ENCODE measurements at places on chromosomes 7 and 10.

DNA sequence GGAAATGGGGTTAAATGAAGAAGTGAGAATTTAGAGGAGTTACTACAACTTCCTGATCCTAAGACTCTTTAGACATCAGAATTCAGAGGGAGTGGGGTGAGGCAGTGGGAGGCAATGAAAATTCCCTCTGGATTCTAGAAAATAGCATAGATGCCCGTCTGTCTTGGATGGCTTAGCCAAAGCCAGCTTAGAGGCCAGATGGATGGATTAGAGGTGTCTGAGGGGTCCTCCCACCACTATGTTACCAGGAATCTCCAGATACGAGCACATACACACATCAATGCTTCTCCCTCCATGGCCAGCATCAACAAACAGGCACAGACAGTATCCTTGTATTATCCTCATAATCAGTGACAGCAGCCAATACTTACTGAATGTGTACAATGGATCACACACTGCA lies 418.1 kb downstream of the PLXNA4 start:
- no peak for DNase-seq

GRCh38 chr7:1863091-1863900 lies 193.2 kb downstream of the ELFN1 start:
- DNase-seq: no peak

DNA sequence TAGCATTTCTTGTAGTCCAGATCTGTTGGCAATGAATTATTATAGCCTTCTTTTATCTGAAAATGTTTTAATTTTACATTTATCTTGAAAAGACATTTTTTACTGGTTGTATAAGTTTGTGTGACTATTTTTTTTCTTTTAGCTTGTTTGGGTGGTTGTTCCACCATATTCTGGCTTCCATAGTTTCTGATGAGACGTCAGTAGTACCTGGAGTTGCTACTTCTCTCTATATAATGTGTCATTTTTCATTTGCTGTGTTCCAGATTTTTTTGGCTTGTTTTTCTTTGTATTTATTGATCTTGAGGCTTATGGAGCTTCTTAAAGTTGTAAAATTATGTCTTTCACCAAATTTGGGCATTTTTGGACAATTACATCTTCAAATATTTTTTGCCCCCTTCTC lies 168.8 kb downstream of the DNAJB6 start:
- no peak for DNase-seq

- peak; percentile 33 for DNase-seq
Observed at GRCh38 chr7:141685285-141686023, 16.5 kb downstream of the DENND11 start.

DNA sequence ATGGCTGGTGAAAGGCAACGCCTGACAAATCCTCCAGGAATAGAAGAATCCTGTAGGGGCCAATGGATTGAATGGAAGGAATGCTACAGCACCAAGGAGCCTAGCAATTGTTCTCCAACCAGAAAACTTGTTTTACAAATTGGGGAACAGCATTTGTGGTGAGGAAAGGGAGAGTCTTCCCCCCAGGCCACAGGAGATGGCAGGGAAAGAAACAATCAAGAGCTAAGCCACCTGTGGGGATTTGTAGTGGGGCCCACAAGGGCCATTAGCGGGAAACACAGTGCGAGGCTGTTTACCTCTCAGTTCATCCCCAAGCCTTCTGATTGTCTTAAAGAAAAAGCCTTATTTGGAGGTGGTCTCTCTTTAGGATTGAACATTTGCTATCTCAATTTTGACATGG lies 48.5 kb upstream of the KCNMA1 start:
- no peak for DNase-seq

DNA sequence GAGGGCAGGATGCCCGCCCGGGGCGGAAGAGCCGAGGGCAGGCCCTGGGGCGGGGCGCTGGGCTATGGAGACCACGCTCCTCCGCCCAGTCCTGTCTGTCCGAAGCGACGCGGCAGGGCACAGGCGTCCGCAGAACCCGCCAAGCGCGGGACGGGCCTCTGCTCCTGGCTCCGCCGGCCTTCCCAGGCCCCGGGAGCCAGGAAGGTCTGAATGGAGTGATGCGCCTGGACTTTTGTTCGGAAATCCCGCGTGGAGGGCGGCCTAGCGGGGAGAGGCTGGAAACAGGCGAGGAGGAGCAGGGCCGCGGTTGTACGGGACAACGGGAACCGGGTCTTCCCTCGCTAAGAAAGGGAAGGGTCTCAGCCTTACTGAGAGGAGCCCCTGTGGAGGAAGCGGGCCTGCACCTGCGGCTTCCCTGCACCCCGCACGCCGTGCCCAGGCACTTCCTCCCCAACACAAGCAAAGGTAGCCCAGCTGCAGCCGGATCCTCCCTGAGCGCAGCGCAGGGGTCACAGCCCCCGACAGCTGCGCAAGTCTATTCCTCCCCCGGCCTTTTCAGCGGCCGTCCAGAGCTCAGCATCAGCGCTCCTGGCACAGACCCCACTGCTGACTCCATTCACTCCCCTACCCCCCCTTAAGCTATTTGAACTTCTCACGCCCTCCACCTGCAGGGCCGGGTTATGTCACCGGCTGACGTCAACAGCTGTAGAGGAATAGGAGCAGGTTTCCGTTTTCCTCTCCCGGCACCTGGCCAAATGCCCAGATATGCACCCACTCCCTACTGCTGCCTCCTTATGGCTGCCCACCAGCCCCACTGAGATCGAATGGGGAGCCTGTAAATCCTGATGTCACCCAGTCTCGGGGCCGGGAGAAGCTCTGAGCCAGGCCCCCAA lies 143.2 kb upstream of the RET start:
- DNase-seq: no peak

- DNase-seq: no peak
Observed at GRCh38 chr7:26490640-26491624, 199.3 kb downstream of the SNX10 start.

DNA sequence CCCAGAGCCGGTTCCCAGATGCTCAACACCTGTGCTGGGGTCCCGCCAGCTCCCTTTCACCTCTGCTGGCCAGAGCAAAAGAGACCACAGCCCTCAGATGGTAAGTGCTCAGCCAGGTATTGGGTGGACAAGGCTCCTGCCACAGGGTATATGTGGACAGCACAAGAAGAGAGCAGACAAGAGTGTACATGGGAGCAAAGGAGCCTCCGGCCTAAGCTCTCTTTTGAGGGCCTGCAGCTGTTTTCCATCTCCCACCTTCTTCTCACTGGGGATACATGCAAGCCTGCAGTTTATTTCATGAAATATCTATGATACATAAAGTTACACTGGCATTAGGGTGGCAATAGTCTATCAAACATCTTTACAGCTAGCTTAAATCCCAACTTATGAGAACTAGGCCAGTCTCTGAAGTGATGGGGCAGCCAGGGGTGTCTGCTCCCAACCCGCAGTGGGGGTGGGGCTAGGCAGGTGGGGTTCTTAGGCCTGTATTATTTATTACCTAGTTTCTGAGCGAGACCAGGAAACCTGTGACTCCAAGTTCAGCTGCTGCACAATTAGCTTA lies 50.4 kb upstream of the DDC start:
- no peak for DNase-seq

DNA sequence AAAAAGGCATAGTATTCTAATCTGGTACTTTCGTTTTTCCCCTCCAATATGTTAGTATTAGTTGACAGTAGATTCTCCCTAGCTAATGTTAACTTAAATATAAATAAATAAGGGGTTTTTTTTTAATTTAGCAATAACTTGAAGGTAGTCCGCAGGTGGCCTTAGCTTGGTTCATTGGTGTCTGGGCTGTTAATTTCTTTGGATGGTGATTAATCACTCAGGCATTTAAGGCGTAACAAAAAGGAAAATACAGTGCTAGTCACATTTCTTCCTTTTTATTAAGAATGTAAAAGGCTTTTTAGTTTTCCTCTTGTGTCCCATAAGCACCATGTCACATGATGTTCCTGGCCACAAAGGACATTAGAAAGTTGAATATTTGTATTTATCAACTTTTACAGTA lies 161.0 kb upstream of the POT1 start:
- no peak for DNase-seq
